Tibial nerve (tissue), 4 donors: ENCODE measurements at places on chromosomes 13 and 19. TPM values are rescaled to one million over a fixed set of nuclear protein-coding genes. Genes with fewer than 3 reads are reported as not detected.

The DCT gene
- 0.30 TPM for total RNA-seq

The ARRDC5 gene
- 0.90 TPM for total RNA-seq

The KLK6 gene
- total RNA-seq: not detected

The CPAMD8 gene
- 26.3 TPM for total RNA-seq

The MEIOSIN gene
- total RNA-seq: not detected

The ZSWIM9 gene
- 7.3 TPM for total RNA-seq

The C19orf81 gene
- not detected for total RNA-seq

The RNF225 gene
- not detected for total RNA-seq

The NDUFA7 gene
- total RNA-seq: 22.1 TPM

The ZNF549 gene
- total RNA-seq: 4.9 TPM

The KRTDAP gene
- not detected for total RNA-seq
